ENCODE measurements at places on chromosomes 5 and 9.

- no peak for DNase-seq
These were observed 7.9 kb upstream of the ENTREP1 start for GRCh38 chr9:69317081-69317480.

DNA sequence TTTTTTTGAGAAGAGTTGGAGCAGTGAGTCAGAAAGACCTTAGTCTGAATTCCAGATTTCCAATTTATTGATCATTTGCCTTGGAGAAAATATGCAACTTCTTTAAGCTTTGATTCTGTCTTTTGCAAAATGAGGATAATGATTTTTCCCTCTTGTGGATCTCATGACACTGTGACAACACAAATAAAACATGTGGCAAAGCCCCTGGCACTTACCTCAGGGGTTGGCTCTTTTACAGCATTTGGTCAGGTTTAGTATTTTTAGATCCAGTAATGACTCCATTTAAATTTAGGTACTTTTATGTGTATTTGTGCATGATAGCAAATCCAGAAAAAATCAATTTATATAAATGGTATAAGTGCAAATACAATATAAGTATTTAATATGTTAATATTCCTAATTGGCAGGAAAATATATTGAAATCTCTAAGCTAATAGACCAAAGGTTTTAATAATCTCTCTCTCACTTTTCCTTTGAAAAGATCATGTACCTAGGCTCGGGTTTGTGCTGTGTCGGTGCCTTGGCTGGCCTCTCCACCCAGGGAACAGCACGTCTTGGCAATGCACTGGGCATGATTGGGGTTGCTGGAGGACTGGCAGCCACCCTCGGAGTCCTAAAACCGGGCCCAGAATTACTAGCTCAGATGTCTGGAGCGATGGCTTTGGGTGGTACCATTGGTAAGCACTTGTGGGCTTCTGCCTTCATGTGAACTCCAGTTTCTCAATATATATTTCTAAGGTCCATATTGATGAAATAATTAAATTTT lies 49.7 kb downstream of the NNT start:
- DNase-seq, result no peak

GRCh38 chr9:136286359-136286986 lies 17.4 kb downstream of the CCDC187 start:
- DNase-seq, result no peak

- DNase-seq, result no peak
These were observed 3.2 kb downstream of the SGTB start for GRCh38 chr5:65718576-65719310.

DNA sequence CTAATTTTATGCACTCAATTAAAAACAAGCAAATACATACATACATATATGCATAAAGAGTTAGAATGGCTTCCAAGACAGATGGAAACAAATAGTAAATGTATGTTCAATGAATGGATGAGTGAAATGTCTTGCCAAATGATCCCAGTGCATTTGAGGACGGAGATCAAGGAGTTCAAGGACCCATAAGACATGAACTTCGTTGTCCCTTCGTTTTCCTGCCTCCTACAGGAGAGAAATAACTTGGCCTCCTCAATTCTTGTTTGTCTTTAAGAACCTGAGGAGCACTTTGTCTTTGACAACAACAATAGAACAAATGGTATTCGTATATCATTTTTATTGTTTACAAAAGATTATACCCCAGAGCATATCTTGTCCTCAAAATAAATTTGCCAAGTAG lies 2.4 kb upstream of the PAPPA start:
- no peak for DNase-seq

GRCh38 chr9:70563431-70564204 lies 149.2 kb upstream of the KLF9 start:
- DNase-seq, result peak; percentile 53

- DNase-seq, result no peak
These were observed 1055.9 kb downstream of the NR2F1-AS1 start for GRCh38 chr5:92525131-92525530.

DNA sequence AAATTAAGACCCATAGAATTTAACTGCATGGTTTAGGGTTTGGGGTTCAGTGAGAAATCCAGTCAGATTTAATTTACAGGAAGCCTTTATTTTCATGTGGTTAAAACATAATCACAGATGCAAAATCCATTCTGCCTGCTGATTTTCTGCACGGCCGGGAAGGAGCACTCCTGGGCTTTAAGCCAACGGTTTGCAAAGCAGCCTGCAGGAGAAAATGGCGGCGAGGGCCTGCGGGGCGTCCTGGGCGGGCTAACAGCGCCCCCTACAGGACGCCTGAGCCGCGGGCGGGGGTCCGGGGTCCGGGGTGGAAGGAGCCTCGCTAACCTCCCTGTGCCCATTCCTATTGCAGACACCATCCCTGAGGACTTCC lies 47.6 kb downstream of the THBS4 start:
- DNase-seq, result peak; percentile 33

DNA sequence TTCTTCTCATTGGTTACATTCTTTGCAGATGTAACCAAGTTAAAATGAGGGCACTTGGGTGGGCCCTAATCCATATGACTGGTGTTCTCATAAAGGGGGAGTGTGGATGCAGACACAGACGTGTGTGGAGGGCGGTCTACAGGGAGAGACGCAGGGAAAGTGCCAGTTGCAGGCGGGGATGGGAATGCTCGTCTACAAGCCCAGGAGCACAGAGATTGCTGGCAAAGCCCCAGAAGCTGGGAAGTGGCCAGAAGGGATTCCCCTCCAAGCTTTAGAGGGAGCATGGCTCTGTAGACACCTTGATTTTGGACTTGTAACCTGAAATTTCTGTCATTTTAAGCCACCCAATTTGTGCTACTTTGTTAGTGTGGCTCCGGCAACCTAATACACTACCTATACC lies 96.8 kb upstream of the CTSL start:
- DNase-seq, result no peak

GRCh38 chr9:120386390-120387131 lies 193.4 kb downstream of the CDK5RAP2 start:
- no peak for DNase-seq
